Activated T-helper 1 cell treated with anti-CD3 and anti-CD28 coated beads, Interleukin-12 subunit alpha, Interleukin-12 subunit beta, Interleukin-2, Interleukin-4 antibody, amounts not matched to agents 30 ng/mL and 10 ng/mL and 1 ng/mL, durations not matched to agents 14 hours and 24 hours and 36 hours (primary cell): ENCODE measurements at places on chromosomes 2 and 18. TPM values are rescaled to one million over a fixed set of nuclear protein-coding genes. Genes with fewer than 3 reads are reported as not detected.

Gene ABCG5
- not detected in 2 replicates for total RNA-seq

Gene NDC80
- total RNA-seq = 41.2 and 42.6 TPM in 2 replicates

Gene RTP5
- not detected in 2 replicates for total RNA-seq

Gene DTNB
- total RNA-seq = 28.8 and 28.9 TPM in 2 replicates

- DNase-seq = no peak
Observed at GRCh38 chr2:109402180-109402579, 211.6 kb downstream of the SEPTIN10 start.

DNA sequence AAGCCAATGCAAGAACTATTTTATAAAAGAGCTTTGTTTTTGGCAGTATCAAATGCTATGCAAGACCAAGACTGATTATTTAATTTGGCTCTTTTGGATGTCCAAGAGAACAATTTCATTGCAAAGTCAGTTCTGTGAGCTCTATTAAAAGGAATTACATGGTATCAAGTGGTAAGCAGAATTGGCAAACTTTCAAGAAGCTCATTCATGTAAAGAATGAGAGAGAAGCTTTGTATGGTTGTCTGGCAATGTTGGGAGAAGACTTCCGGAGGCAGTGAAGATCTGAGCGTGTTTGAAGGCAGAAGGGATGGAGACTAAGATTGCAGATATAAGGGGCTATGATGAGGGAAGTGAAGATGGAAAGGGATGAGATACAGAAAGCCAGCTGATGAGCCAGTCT is 49.6 kb downstream of the CPS1 start:
- DNase-seq = no peak
